ENCODE measurements at places on chromosomes 6 and 20.
A peak's percentile ranks its signal among the peaks of the same experiment; 100 is the strongest.

DNA sequence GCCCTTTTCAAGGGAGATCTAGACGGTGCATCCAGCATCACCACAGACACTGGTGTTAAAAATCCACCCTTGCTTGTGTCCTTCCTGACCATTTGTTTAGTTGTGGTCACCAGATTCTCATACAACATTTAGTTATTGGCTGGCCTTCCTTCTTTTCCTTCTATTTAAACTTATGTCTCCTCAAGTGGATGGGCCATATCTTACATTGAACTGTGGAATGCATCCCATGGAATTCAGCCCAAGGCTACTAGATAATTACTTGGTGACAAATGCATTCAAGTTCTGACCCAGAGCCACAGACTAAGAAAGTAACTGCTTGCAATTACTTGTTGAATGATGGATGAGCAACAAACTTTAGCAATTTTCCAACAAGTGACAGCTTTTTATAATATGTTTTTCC lies 198.9 kb upstream of the SSTR4 start:
- no peak for DNase-seq

GRCh38 chr20:59783641-59784010 lies 149.8 kb downstream of the SYCP2 start:
- no peak for DNase-seq

GRCh38 chr20:17083738-17084137 lies 143.1 kb upstream of the PCSK2 start:
- DNase-seq: peak; percentile 43

GRCh38 chr6:151096691-151097606 lies 142.8 kb upstream of the AKAP12 start:
- DNase-seq: no peak

- no peak for DNase-seq
Measured at GRCh38 chr20:38842026-38842425, 36.5 kb downstream of the PPP1R16B start.

DNA sequence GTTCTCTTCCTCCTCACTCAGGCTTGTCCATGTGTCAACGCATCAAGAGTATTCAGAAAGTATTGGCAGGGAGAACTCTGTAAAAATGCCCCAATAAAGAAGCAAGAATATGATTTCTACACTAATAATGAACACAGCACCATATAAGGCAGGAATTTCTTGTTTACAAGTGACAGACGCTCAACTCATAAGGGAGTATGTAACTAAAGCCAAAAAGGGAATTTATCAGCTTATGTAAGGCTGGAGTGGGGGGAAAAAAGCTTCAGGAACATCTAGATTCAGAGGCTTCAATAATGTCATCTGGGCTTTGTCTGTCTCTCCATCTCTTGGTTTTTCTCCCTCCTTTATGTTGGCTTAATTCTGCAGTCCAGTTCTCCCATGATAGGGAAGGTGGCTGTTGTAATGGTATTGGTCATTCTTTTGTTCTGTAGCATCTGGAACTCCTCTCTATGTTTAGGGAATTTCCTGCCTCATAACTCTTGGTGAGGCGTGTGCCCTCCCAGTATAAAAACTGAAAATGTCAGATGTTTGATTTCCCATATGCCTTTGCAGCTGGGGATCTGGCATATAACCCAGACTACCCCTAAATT lies 125.1 kb upstream of the COL21A1 start:
- DNase-seq: no peak

DNA sequence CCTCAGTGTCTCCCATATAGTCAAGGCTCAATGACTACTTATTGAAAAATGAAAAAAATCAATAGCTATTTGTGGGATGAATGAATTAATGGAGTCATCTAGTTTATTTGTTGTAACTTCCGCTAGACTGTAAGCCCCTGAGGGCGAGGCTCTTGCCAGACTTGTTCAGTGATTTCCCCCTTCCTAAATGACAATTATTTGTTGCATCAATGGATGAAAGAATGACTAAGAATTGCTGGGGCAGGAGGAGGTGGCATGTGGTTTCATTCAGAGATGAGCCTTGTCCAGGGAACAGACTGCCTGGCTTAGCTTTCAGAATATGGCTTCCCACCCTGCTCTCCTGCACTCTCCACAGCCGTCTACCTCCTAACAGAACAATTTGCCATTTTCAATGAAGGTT lies 1.1 kb upstream of the PRELID3B start:
- no peak for DNase-seq

DNA sequence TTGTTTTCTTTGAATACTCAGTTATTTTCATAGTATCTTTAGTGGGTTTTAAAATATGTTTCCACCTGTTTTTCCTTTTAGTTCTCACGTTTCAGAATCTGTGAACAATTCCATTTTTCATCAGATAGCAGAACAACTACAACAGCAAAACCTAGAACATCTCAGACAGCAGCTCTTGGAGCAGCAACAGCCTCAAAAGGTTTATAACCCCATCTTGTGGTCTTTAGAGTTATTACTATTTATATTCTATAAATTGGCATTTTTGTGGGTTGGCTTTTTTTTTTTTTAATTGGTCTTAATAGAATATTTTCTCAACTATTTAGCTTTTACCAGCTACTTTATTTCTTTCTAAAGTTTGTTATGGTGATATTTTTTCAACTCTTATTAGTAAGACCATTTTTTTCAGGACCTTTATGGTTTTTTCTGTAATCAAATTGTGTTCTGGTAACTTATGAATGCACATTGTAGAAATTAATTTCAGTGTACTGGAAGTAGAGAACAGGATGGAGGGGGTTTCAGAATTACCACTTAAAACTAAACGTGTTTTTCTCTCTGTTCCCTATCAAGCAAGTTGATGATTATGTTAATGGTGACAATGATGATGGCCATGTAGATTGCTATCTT lies 72.2 kb downstream of the SCAF8 start:
- no peak for DNase-seq

DNA sequence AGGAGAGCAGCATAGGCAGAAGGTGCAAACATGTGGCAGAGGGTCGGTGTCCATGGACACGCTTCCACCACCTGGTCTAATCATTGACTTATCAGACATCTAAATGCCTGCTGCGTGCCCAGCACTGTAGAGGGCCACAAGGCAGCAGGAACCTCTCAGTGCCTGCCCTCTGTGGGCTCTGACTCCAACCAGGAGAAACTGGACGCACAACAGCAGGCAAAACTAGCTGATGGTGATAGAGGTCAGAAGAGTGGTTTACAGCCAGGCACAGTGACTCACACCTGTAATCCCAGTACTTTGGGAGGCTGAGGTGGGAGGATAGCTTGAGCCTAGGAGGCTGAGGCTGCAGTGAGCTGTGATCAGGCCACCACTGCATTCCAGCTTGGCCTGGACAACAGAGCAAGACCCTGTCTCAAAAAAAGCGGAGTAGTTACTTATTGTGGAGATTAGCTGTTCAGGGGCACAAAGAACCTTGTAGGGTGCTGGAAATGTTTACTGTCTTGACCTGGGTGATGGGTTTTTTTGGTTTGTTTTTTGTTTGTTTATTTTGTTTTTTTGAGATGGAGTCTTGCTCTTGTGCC lies 46.5 kb downstream of the PPARD start:
- DNase-seq: no peak

- DNase-seq: no peak
Measured at GRCh38 chr6:105192707-105193465, 13.1 kb upstream of the POPDC3 start.

GRCh38 chr6:44430326-44430725 lies 42.8 kb downstream of the CDC5L start:
- no peak for DNase-seq

DNA sequence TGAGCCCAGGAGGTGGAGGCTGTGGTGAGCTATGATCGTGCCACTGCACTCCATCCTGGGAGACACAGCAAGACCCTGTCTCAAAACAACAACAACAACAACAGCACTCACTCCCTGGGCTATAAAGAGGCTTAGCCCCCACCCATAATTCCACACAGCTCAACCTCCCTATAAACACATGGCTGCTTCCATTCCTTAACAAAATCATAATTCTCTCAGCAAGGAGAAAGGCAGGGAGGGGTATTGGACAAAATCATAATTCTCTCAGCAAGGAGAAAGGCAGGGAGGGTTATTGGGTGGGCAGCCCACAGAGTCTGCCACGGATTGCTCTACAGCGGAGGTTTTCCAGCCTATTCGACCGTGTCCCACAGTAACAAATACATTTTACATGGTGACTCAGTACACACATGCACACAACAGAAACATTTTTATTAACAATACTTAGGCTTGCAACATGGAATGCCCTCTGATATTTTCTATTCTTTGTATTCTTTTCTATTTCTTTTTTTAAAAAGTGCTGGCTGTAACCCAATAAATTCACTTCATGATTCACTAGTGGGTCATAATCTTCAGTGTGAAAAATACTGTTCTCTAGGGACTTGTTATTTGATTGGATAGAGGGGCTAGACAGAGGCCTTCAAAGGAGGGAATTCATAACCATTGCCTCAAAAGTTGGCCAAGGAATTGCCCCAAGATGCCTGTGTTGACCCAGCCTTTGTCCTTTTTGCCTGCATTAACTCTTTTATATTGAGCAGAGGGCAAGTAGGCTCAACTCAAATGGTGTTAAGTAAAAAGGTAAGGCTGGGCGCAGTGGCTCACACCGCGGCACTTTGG lies 50.6 kb upstream of the ZMYND8 start:
- no peak for DNase-seq

Data from endothelial cell (in vitro differentiated cells).